ENCODE measurements at places on chromosomes 1 and 21. TPM values are rescaled to one million over a fixed set of nuclear protein-coding genes. Genes with fewer than 3 reads are reported as not detected.

Gene PTPN14
- total RNA-seq = 33.3 TPM

Gene MX2
- total RNA-seq = 6.6 TPM

Gene GSTM1
- not detected for total RNA-seq

Gene BNIPL
- 16.8 TPM for total RNA-seq

GRCh38 chr1:6672558-6672957 is 29.1 kb downstream of the DNAJC11 start:
- H3K4me1 ChIP-seq = no peaks in the 10 kb centered on the region
- no peaks in the 10 kb centered on the region for H3K36me3 ChIP-seq
- no peak overlapping the region for H3K4me3 ChIP-seq
- no peak for DNase-seq
- no peak overlapping the region for H3K27ac ChIP-seq

GRCh38 chr21:41289431-41289830 is 27.2 kb upstream of the FAM3B start:
- peak; percentile 41 for DNase-seq
- no peak overlapping the region for H3K27ac ChIP-seq
- H3K4me1 ChIP-seq = no peaks in the 10 kb centered on the region
- H3K4me3 ChIP-seq = no peak overlapping the region
- no peaks in the 10 kb centered on the region for H3K27me3 ChIP-seq

- no peaks in the 10 kb centered on the region for H3K36me3 ChIP-seq
- H3K27ac ChIP-seq = no peak overlapping the region
- H3K4me1 ChIP-seq = no peaks in the 10 kb centered on the region
- no peak overlapping the region for H3K4me3 ChIP-seq
- H3K27me3 ChIP-seq = peaks cover 5% of the 10 kb centered on the region
- no peak for DNase-seq
Observed at GRCh38 chr1:110130113-110130591, 17.9 kb downstream of the UBL4B start.

DNA sequence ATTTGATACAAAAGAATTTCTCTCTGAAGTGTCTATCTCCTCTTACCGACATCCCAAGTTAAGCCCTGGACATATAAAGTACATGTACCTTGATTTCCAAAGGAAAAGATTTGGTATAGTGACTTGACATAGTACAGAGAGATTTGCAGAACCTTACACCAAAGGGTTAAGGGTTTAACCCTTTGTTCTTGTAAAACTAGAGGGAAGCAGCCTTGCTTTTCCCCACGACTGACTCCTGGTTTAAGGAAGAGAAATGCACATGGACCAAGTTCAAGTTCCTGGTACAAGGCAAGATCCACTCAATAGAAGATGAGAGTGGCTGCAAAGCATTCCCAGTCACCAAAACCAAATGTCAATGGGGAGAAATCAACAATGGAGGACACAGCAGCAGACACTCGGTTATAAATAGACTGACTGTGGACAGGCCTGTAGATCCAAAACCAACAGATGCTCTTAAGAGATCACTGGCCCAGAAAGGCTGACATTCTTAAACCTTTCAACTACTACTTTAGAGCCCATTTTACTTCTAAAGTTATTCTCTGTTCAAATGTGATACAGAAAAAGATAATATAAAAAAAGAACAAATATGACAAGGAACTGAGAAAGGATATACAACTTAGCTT is 69.4 kb downstream of the PUM1 start:
- DNase-seq = peak; percentile 40
- no peaks in the 10 kb centered on the region for H3K27me3 ChIP-seq
- H3K36me3 ChIP-seq = no peaks in the 10 kb centered on the region
- no peak overlapping the region for H3K4me3 ChIP-seq

DNA sequence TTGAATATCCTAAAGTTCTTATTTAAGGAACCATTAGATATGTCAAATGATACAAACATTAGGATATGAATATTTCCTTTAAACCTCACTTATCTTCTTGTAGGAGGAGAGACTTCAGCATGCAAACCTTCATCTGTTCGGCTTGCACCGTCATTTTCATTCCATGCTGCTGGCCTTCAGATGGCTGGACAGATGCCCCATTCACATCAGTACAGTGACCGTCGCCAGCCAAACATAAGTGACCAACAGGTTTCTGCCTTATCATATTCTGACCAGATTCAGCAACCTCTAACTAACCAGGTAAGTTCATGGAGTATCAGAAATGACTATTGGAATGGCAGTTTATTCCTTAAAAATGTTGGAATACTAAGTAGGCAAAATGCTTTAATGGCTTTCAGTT is 106.0 kb downstream of the DYRK1A start:
- peaks cover 14% of the 10 kb centered on the region for H3K4me1 ChIP-seq
- no peak overlapping the region for H3K4me3 ChIP-seq
- no peak overlapping the region for H3K27ac ChIP-seq
- no peaks in the 10 kb centered on the region for H3K27me3 ChIP-seq

- H3K27ac ChIP-seq = no peak overlapping the region
- no peaks in the 10 kb centered on the region for H3K36me3 ChIP-seq
- H3K27me3 ChIP-seq = no peaks in the 10 kb centered on the region
- H3K4me3 ChIP-seq = no peak overlapping the region
- DNase-seq = no peak
Observed at GRCh38 chr1:203263496-203263895, 34.0 kb upstream of the CHIT1 start.

GRCh38 chr1:167429612-167430011 is 88.7 kb downstream of the CD247 start:
- no peak overlapping the region for H3K27ac ChIP-seq
- H3K4me1 ChIP-seq = no peaks in the 10 kb centered on the region
- DNase-seq = no peak
- no peak overlapping the region for H3K4me3 ChIP-seq

DNA sequence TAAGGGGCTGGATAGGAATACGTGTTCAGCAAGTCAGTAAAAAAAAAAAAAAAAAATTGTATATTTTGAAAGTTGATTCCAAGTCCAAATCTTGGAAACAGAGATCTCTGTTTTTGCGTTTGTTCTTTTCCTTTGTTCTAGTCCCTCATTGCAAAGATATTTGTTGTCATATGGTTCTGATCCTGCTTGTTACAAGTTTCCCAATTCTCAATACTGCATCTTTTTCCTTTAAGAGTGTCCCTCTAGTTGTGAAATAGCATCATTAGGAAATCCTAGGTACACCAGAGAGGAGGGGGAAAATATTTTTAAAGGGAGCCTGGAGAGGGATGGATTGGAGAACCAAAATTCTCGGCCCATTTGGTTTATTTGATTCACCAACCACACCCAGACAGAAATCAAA is 152.2 kb upstream of the C1orf105 start:
- H3K27me3 ChIP-seq = no peaks in the 10 kb centered on the region
- H3K4me3 ChIP-seq = no peak overlapping the region
- DNase-seq = no peak
- no peak overlapping the region for H3K27ac ChIP-seq

Data from thyroid gland (tissue), 4 donors.